ENCODE measurements at places on chromosomes 4 and X. TPM values are rescaled to one million over a fixed set of nuclear protein-coding genes. Genes with fewer than 3 reads are reported as not detected.

Gene GJB1
- 0.28 TPM for total RNA-seq

DNA sequence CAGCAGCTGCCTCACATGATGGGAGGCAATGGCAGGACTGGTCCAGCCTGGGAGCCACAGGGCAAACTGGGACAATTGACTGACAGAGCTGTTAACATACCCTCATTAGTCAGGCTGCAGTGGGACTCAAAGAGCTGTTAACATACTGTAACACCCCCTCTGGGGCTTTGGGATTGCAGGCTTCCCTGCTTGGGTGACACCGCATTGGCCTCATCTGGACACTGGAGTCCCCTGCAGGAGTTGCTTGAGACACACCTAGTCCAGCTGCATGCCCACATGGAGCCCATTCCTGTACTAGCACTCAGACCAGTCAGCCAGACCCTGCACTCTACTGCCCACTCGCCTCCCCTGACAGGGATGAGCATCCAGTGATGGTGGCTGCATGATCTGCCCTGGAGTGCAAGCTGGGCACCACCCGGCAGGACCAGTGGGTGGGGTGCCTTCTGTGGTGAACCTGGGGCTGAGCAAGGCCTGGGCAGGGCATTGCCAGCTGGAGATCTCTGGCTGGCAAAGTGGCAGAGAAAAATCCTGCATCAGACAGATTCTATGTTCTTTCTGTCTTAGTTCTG lies 138.8 kb downstream of the DTHD1 start:
- H3K27me3 ChIP-seq, result no peaks in the 10 kb centered on the region
- DNase-seq, result no peak
- no peaks in the 10 kb centered on the region for H3K36me3 ChIP-seq
- no peak overlapping the region for H3K4me3 ChIP-seq

DNA sequence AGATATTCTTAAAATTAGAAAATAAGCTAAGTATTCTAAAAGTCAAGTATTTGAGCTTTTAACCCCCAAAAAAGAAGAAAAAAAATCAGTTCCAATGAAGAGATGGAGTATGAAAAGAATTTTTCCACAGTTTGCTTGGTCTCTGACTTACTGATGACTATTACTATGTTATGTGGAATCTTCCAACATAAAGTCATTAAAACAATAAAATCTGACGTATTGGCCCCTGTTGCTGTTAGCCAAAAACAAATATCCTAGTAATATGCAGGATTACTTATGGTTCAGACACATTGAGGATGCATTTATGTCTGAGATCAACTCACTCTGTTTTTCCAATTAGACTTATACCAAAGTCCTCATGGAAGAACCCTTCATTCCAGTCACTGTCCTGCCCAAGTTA lies 517.2 kb upstream of the ADGRL3 start:
- no peaks in the 10 kb centered on the region for H3K4me1 ChIP-seq
- H3K27ac ChIP-seq, result no peak overlapping the region
- H3K4me3 ChIP-seq, result no peak overlapping the region
- DNase-seq, result no peak

DNA sequence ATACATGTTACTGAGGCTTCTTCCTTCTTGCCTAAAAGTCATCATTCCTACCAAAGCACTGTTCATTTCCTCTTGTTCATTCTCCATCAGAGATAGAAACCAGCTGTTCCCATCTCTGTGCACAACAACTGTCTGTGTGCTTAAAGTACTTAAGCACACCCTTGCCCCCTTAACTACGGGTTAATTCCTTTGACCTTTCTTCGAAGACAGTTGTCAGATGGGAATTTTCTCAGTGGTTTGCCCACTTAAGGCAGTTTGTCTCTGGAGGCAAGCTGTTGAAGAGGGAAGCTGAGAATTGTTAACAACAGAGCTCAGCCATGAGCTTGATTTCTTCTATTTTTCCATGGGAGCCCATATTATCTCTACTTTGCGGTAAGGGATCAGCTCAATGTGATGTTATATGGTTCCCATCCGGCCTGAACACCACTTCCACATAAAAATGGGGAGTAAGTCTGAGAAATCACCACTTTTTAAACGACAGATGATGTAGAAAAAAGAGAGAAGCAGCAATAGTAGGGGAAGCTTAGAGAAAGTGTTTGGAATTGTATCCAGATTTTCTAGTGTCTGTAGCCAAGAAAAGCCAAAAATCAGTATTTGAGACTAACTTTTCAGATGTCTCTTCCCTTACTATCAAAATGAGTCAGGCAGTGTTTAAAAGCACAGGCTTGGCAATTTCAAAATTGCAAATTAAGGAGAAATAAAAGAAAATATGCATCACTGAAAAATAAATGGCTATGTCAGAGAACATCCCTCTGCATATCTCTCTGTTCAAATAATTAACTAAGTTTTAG lies 194.4 kb downstream of the SLIT2 start:
- H3K27ac ChIP-seq, result no peak overlapping the region
- DNase-seq, result no peak
- H3K4me1 ChIP-seq, result no peaks in the 10 kb centered on the region
- H3K4me3 ChIP-seq, result no peak overlapping the region

GRCh38 chr4:139403462-139403861 lies 50.5 kb upstream of the RAB33B start:
- no peak overlapping the region for H3K27ac ChIP-seq
- H3K27me3 ChIP-seq, result no peaks in the 10 kb centered on the region
- no peak overlapping the region for H3K4me3 ChIP-seq
- H3K36me3 ChIP-seq, result no peaks in the 10 kb centered on the region
- DNase-seq, result no peak

DNA sequence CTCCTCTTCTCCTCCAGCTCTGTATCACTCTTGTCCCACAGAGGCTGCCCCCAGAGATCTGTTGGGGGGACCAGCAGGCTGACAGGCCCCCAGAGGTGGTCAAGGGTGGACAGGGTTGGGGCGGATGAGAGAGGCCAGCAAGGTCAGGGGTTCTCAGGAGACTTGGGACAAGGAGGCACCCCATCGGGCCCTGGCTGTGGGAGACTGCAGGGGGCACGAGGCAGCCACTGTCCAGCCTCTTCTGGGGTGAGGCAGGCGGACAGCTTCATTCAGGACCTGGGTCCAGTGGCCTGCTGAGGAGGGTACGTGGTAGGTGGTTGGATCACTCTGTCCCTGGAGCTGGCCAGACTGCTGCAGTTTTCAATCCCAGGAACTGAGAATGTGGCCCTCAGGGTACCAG lies 24.6 kb downstream of the ETDB start:
- H3K36me3 ChIP-seq, result no peaks in the 10 kb centered on the region
- H3K27me3 ChIP-seq, result peaks cover 6% of the 10 kb centered on the region
- H3K4me3 ChIP-seq, result no peak overlapping the region
- H3K4me1 ChIP-seq, result no peaks in the 10 kb centered on the region
- DNase-seq, result no peak

- no peaks in the 10 kb centered on the region for H3K36me3 ChIP-seq
- no peak for DNase-seq
- H3K27ac ChIP-seq, result no peak overlapping the region
- no peaks in the 10 kb centered on the region for H3K27me3 ChIP-seq
- H3K4me3 ChIP-seq, result no peak overlapping the region
- no peaks in the 10 kb centered on the region for H3K4me1 ChIP-seq
Observed at GRCh38 chr4:8740666-8741395, 130.8 kb downstream of the HMX1 start.

Measured in Panc1 (cell line).